Lung microvascular endothelial cell (primary cell): ENCODE measurements at places on chromosomes 16 and 17. TPM values are rescaled to one million over a fixed set of nuclear protein-coding genes. Genes with fewer than 3 reads are reported as not detected.
A peak's percentile ranks its signal among the peaks of the same experiment; 100 is the strongest.

The COASY gene
- total RNA-seq = 7.6 and 10.3 TPM in 2 replicates

- peak; percentile 100 for DNase-seq
Measured at GRCh38 chr17:28951991-28952975, 965 bp upstream of the PHF12 start.

- DNase-seq = no peak
Measured at GRCh38 chr17:11608396-11608795, 10.1 kb downstream of the DNAH9 start.

DNA sequence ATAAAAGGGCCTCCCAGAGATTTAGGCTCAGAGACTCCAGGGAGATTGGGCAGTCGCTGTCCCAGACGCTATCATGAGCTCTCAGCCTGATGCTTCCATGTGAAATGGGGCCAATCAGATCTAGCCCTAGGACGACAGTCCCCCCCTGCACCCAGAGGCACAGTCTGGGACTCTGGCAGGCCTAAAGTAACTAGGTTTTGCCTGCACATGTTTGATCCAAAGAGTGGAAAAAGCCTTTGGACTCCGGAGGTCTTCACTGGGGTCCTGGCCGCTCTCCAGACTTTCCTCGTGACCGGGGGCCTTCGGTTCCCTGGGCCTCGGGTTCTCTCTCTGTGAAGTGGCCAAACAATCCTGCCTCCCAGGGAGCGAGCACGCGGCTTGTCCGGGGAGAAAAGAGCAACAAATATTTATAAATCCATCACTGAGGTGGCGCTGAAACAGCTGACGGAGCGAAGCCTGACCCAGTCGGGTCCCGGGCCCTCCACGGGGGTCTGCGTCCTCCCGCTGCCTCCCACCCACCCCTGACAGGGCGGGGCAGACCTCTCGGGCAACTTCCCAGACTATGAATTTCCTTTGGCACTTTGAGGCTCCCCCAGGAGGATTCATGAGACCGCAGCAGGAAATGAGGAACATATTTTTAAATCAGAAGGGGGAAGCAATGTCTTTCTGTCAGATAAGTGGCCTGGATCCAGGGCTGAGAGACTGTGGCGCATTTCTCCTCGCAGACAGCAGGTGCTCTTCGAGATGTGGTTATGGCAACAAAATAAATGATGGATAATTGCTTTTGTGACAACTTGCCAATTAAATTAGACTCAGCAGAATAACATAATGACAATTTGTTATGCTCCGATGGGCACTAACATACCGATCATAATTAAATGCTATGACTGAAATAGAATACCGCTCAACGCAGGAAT is 38.9 kb downstream of the MRPS23 start:
- peak; percentile 11 for DNase-seq

DNA sequence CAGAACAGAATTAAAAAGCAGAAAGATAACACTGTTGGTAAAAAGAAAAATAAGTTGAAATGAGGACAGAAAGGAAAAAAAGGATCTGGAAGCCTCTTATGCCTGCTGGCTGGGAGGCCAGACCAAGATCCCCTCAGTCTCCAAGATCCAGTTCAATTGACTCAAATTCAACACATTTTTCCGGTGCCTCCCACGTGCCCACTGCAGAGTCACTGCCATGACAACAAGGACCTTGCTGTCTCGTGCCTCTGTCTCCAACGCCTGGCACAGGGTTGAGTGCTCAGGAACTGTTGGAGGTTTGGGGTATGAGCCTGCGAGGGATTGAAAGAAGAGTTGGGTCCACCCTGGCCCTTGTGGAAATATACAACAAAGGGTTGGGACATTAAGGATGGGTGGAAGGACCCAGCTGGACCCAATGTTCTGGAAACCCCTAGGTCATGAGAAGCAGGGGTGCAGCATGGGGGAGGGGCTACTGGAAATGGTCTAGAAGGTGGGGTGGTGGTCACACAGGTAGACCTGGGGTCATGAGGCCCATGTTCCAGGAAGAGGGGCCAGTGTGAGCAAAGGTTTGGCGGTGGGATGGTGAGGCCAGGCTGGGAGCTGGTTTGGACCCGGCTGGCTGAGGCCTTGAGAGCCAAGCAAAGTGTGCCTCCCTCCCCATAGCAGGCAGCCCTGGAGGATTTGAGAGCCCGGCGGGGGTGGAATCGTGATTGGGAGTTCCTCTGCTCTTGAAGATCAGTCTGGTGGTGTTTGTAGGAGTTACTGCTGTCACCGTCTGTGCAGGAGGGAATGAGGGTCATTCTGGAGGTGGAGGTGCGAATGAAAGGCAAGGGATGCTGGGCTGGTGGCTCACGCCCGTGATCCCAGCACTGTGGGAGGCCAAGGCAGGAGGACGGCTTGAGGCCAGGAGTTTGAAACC is 1.3 kb downstream of the IL34 start:
- no peak for DNase-seq

- DNase-seq = no peak
Measured at GRCh38 chr16:77944631-77945030, 77.7 kb upstream of the CLEC3A start.

DNA sequence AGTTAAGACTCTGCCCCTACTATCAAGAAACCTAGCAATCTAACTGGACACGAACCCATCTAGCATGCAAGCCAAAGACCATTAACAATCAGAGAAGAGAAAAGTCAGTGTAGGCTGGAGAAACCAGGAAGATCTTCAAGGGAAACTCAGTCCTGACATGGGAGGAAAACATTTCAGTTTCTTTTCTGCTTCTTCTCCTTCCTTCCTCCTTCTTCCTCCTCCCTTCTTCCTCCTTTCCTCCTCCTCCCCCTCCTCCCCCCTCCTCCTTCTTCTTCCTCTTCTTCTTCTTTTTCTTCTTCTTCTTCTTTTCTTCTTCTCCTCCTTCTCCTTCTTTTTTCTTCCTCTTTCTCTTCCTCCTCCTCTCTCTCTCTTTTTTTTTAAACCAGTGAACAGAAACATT is 29.6 kb upstream of the SHISA9 start:
- no peak for DNase-seq

DNA sequence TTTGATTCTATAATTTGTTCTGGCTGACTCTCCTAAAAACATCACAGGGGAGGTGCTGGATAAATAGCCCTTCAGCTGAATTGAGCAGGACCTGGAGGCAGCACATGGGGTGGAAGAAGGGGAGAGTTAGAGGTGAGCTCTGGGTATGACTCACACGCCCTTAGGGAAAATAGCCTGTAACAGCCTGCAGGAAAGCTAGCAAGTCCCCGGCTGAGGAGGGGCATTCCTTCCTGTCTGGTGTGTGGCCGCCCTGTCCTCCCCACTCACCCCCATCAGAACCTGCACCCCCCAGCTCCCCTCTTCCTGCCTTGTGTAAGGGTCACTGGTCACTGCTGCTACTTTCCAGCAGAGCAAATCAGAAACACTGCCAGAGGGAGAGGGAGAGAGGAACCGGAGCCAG is 187.4 kb downstream of the C16orf95 start:
- peak; percentile 59 for DNase-seq

The STH gene
- total RNA-seq = not detected in 2 replicates

DNA sequence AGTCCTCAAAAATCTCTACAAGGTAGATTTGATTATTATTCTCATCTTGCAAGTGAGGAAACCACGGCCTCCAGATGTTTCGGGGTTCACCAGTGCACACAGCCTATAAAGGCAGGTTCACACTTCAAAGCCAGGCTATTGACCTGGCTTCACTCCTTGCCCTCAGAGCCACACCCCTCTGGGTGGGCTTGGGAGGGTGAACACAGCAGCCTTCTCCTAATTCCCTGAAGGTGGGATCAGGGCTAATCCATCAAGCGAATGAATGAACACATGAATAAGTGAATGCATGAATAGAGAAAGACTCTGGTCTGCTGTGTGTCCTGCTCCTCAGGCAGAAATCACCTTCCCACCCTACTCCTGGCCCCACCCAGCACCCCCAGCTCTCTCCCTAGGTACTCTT is 139.0 kb downstream of the CYLD start:
- no peak for DNase-seq
